T-helper 2 cell (primary cell): ENCODE measurements at places on chromosomes 6 and 20.
A peak's percentile ranks its signal among the peaks of the same experiment; 100 is the strongest.

DNA sequence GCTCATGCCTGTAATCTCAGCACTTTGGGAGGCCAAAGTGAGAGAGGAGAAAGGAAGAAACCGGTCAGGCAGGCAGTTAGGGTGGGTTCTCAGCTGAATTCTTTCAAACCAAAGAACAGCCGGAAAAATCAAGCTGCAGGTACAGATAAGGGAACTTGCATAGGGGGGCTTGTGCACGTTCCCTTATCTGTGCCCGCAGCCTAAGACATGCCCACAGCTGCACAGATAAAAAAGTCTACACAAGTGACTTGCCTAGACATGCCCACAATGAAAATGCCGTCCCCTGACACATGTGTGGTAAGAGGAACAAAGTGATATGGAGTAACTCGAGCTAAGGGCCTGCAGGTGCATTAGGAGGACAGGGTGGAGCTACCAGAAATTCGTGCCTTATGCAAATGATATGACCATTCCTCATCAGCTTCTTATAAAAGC, 175.8 kb upstream of the SALL4 start:
- DNase-seq, result no peak

DNA sequence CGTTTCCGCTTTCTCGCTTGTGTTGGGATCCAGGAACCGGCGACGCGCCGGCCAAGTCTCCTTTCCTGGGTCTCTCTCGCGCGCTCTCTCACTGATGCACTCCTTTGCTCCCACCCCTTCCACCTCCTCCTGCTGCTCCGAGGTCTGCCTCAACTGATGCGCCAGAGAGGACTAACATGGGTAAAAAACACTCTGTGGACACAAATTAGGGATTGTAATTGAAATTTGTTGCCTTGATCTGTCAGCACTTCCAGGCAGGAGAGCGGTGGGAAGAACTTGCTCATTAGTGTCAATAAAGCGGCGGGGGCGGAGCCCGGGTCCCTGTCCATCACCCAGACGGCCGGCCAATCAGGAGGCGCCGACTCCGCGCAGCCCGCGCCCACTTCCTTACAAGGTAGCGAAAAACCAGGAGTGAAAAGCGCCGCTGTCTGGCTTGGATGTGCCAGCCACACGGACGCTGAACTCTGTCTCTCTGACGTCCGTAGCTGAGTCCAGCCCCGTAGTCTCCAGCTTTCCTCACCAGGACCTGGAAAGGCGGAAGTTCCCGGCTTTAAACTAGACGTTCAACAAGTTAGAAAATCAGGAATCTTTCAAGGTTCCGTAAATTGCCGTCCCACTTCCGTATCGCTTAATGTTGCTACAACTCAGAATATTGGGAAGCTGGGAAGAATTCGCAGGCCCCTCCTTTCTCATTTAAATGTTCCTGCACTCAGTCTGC, at the start of gene TBX18:
Gene TBX18, minus strand, starts transcription at position 267 of the 718 bp plus-strand sequence. CDS start 417 bp downstream, outside the sequence.
- DNase-seq, result no peak

DNA sequence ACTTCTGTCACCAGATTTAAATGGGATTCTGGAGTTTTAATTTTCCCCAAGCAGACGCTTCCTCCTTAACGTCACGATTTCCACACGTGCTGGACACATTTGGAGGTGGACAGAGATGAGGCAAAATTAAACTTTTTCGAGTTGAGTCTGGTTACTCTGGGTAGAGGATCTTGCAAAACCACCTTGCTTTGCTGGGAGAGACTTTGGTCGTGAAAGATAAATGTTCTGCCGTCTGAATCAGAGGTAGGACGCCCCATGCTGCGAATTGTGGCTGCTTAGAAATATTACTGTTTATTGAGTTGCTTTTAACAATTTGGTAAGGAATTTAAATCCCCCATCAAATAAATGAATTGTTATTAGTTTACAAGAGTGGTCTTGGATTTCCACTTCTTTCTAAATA, 46.8 kb downstream of the CTCFL start:
- no peak for DNase-seq

DNA sequence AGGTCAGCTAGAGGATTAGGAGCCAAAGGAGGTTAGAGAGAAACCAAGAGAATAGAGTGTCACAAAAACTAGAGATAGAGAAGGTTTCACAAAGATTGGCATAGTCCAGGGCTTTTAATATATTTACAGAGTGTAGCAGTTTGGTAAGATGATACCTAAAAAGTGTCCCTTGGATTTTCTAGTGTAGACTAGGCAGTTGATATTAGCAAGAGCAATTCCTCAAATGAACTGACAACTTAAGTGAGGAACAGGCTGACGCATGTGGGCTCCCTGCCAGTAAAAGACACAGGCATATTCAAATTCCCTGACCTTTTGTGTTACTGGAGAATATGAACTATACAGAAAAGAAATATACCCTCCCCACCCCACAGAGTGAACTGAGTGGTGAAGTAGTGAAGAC, 40.1 kb downstream of the VTA1 start:
- no peak for DNase-seq

DNA sequence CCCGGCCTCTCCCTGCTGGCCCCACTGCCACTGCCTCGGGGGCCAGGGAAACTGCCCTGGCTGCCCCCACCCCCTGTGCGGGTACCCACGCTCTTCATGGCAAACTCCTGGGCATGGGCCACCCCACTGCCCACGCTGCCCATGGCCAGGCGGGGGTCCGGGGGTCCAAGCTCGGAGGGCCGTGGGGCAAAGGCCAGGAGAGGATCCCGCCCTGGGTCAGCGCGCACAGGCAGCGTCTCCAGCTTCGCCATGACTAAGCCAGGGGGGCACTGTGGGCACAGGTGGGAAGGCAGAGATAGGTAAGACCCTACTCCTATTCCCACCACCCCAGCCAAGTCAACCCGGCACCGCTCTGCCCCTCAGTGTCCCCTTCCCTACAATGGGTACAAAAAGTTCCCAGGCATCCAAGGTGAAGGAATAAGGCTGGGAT, 6.4 kb downstream of the LZTS3 start:
- DNase-seq, result no peak

DNA sequence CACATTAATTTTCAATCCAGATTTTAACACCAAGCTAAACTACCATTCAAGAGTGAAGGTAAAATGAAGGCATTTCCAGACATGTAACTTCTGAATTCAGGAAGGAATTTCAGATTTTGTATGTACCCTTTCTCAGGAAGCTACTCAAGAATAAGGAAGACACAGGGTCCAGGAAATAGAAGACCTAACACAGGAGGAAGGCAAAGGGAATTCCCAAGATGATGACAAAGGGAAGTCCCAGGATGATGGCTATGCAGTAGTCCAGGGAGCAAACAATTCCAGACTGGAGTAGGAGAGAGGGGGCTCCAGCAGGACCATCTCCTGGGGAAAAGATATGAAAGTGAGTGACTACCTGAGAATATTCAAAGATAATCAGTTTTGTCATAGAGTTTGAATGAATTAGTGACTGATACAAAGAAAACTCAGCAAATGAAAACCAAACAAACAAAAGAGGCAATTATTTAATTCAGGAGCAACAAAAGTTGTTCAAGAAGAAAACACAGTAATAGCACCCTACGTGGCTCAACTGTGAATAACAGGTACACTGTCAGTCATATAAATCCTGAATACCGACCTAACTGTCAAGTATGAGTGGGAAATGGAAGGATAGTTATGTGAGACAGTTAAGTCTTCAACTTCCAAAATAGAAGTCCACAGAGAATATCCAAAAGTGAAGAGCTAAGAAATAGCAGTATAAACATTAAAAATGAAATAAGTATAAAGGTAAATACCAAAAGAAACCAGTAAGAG, 4.0 kb downstream of the RNF24 start:
- peak; percentile 17 for DNase-seq

DNA sequence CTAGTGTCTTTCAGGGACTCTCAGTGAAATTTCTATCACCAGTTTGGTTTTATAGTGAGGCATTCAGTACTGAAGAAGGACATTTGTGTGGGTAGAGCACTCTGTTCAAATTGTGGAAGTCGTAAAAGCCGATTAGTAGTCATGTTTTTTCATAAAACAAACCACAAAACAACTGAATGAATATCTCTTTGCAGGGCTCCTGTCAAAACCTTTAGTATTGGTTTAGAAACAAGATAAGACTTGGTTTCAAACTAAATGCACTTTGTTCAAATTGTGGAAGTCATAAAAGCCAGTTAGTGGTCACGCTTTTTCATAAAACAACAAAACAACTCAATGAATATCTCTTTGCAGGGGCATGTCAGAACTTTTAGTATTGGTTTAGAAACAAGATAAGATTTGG, 23.8 kb downstream of the ADGRF4 start:
- DNase-seq, result no peak

DNA sequence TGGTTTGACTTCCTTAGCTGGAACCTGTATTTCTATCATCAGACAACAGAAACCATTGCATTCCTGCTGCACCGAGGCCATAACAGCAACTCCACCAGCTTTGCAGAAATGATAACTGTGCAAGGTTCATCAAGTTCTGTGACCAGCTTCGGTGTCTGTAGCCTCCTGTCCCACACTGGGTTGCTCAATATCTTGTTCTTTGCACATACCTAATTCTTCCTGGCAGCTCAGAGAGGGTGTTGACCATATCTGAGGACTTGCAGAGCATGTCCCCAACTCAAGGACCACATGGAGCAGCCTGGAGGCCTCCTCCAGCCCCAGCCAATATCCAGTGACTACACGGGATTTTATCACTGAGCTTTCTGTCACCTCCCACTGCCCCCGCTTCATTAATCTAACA, 59.3 kb upstream of the SCAF8 start:
- no peak for DNase-seq

GRCh38 chr6:18240230-18240629, 24.1 kb downstream of the DEK start:
- no peak for DNase-seq

- no peak for DNase-seq
Measured at GRCh38 chr6:22636452-22636851, 67.1 kb downstream of the HDGFL1 start.

DNA sequence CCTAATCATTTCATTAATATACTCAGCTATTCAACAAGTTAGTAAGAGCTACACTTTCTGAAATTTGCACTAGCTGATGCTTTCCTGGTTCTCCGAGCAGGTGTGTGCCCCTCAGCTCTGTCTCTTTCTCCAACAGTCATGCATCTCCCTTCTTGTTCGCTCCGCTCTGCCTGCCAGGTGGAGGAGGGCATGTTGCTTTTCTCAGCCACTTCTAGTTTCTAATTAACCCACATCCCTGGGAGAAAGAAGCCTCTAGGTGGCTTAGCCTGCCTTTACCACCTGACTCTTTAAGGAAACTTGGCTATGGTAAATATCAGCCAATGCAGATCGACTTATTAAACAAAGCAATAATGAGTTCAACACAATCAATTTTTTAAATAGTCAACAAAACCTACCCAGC, 34.2 kb downstream of the LRFN2 start:
- DNase-seq, result no peak

DNA sequence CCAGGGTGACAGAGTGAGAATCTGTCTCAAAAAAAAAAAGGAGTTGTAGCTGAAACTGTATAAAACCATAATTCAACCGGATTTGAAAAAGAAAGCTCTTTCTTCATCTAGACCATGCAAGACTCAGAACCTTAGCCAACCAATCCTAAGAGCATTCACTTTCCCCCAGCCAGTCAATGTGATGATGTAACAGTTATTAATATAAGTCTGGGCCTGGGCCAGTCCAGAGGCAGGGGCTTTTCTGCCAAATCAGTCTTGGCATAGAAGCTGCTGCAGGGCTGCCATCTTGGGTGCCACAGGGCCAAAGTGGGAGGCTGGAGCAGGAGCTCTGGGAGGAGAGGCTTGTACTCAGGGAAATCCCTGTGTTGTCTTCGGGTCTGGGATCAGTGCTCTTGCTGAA, 288.4 kb downstream of the CLIC5 start:
- DNase-seq, result no peak

DNA sequence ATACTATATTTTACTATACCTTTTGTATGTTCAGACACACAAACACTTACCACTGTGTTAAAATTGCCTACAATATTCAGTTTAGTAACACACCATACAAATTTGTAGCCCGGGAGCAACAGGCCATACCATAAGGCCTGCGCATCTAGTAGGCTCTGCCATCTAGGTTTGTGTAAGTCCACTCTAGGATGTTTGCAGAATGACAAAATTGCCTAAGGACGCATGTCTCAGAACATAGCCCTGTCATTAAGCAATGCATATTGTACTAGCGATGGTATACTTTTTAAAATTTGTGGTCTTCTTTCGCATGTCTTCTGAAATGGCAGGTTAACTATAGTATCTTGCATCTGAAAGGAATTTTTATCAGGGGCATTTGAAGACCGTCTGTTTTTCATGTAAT, 26.6 kb upstream of the MAP7 start:
- no peak for DNase-seq

DNA sequence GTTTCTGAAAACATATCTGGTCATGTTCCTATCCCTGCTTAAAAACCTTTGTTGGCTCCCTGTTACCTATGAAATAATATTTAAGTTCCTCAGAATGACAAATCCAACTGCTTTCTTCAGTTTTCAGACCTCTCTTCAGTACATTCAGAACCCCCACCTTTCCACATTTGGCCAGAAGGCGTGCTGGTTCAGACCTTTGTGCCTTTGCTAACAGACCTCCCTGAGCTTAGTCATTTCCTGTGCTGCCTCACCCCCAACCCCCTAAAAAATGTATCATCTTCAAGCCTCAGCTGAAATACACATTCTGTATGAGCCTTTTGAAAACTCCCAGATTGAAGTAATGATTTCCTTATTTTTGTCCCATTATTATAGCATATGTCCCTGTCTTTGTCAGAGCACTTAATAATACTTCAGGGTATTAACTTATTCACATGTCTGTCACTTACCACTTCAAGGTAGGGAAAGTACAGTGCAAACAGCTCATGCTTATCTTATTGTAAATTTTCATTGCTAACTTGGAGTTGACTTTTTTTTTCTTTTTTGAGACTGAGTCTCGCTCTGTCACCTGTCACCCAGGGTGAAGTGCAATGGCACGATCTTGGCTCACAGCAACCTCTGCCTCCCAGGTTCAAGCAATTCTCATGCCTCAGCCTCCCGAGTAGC, 19.7 kb downstream of the FAM217A start:
- peak; percentile 90 for DNase-seq

- no peak for DNase-seq
Measured at GRCh38 chr6:150208611-150209352, 65.9 kb downstream of the PPP1R14C start.

DNA sequence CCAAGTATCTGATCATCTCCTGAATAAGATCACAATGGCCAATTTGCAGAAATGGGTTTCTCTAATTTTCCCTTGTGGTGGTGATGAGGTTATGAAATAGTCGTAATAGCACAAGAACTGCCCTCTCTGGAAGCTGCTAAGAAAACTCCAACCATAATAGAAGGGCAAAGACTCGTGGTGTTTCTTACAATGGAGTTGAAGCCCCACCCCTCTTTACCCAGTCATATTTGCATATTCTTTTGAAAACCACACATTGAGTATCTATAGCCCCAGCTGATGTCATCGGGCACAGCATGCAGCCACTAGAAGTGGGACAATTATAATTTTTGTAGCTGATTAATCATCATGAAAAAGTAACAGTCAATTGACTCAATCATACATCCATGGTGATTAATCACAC, 452.1 kb upstream of the POU3F2 start:
- no peak for DNase-seq

- DNase-seq, result no peak
Measured at GRCh38 chr6:116390581-116390980, 19.8 kb downstream of the DSE start.

GRCh38 chr6:95670011-95670463, 92.7 kb downstream of the MANEA start:
- no peak for DNase-seq

GRCh38 chr6:50993941-50994720, 175.5 kb downstream of the TFAP2B start:
- DNase-seq, result no peak
